Renal cortex interstitium (tissue), 15 donors: ENCODE measurements at places on chromosomes 7 and 10.

- DNase-seq: peak; percentile 50
Measured at GRCh38 chr10:14093730-14094484, 236.8 kb downstream of the FRMD4A start.

- peak; percentile 62 for DNase-seq
Measured at GRCh38 chr7:137898839-137899721, 52.3 kb upstream of the DGKI start.

GRCh38 chr10:114045136-114046086 is 1.7 kb downstream of the ADRB1 start:
- peak; percentile 17 for DNase-seq

DNA sequence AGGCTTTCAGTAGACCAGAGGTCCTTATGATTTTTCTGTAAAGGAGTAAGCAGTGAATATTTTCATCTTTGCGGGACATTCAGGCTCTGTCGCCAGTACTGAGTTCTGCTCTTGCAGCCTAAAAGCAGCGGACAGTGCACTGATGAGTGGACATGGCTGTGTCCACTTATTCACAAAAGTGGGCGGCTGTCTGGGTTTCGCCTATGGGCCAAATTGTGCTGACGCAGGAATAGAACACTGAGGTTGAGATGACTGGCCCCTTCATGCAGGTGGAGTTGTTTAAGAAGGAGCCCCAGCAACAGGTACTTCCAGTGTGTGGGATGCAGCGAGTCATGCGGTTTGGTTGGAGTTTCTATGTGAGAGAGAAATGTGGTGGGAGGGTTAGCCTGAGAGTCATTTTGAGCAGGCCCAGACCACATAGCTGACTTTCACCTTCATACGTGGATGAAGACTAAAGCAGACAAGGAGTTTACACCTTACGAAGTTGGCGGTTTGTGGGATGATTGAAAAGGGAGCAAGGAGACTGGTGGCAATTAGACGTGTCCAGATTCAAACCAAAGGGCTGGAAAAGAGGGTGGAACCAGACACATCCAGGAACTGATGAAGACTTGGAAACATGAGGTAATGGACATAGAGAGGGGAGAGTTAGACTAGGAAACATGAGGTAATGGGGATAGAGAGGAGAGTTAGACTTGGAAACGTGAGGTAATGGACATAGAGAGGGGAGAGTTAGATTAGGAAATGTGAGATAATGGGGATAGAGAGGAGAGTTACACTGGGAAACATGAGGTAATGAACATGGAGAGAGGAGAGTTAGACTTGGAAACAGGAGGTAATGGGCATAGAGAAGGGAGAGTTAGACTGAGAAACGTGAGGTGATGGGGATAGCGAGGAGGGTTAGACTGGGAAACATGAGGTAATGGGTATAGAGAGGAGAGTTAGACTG is 38.2 kb downstream of the WDR37 start:
- no peak for DNase-seq
